ENCODE measurements at places on chromosomes 5 and 9. TPM values are rescaled to one million over a fixed set of nuclear protein-coding genes. Genes with fewer than 3 reads are reported as not detected.

DNA sequence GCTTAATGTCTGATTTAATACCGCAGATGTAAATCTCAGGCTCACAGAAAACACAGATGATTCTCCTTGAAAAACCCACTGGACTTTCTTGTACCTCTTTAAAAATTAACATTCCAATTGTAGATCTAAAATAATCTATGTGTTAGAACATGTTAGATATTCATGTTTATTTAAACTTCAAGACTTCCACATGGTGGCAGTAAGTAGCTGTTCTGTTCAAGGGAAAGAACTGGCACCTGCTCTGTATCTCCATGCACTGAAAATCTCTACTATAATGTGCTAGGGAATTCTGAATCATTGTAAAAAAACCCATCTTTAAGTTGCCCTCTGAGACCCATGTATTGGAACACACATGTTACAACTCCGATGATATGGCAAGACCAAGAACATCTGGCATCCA, 366.9 kb downstream of the DMRTA1 start:
- DNase-seq, result no peak

DNA sequence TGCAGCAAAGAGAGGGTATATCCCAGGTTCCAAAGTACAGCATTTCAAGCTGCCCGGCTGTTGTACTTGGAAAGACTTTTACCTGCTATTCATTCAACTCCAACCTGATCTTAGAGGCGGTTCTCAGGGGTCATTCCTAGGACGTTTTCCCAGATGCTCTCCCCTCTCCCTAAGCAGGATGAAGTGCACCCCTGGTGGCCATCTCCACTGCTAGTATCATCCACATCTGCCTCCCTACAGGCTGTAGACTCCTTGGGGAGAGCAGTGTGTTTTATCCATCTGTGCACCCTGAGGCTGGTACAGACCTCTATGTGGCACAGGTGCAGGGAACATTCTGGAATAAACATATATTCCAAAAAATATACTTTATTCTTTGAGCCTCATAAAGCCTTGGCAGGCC, 56.8 kb downstream of the PTPN3 start:
- peak; percentile 38 for DNase-seq

DNA sequence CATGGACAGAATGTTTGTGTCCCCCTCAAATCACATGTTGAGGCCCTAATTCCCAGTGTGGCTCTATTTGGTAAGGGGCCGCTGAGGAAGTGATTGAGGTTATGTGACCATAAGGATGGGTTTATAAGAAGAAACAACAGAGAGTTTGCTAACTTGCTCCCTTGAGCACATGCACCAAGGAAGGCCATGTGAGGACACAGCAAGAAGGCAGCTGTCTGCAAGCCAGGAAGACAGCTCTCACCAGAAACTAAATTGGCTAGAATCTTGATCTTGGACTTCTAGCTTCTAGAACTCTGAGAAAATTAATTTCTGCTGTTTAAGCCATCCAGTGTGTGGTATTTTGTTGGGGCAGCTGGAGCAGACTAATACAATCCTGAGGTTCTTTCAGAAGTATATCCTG, 35.2 kb upstream of the CDC42SE2 start:
- no peak for DNase-seq

DNA sequence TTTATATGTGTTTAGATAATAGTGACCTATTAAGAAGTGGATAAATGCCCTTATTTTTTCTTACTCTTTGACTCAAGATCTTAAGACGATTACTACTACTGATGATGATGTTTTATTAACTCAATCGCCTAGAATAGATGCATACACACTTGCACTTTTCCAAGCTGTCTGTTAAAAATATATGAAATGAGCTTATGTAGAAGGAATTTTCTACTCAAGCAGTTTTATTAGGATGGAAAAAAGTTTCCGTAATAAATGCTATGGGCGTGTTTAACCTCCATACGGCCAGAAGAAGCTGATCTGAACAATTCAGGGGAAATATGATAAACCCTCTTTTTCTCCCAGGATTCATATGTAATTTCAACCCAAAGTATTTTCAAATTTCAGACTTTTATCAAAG, 455.7 kb upstream of the MPDZ start:
- DNase-seq, result no peak

DNA sequence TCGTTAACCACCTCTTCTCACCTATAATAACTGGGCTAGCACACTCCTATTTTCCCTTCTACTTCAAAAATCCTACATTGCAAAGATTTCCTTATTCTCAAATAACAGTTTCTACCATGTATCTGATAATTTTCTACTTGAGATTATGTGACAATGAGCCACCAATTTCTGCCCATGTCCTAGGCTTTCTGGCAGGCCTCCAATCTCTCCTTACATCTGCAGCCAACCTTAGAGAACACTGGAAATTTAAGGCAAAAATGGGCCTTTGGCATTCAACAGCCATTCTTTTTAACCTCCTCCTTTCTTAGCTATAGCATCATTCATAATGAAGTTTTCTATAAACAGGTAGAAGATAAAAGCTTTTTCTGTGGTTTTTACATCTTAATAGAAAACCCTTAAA, 225.1 kb downstream of the ARRDC3 start:
- no peak for DNase-seq

GRCh38 chr5:75574791-75575190, 36.5 kb upstream of the ANKDD1B start:
- no peak for DNase-seq

DNA sequence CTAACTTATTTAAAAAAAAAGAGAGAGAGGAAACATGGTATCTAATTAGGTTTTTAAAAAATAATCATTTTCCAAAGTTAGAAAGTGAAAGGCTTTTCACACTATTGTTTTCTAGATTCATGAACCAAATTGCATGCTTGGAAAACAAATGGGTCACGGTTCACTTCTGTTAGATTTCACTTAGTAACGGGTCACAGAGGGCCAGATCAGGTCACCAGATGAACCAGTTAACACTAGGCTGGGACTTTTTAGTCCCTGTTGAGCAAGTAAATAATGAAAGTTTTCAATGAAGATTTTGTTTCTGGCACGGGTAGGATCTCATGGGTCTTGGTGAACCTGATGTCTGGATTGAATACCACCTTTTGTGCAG, 207.2 kb upstream of the RFX3 start:
- DNase-seq, result no peak

- DNase-seq, result no peak
Observed at GRCh38 chr5:15117688-15118087, 246.1 kb upstream of the ANKH start.

DNA sequence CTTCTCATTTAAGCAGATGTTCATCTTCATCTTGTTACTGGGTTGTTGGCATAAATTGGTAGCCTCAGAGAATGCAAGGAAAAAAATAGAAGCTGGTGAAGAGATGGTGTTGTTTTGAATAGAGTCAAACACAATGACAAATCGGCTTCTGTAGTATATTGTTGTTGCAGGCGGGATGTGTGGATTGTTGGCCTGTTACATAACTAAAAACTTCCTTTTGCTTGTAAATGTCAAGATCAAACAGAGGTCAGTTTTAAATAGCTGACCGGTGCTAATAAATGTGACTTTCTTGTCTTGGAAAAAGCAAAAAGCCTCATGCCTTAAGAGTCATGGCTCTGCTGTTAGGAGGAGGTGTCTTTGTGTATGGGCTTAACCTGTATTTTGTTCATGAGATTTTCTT, 59.2 kb downstream of the CCDC192 start:
- DNase-seq, result peak; percentile 14

- DNase-seq, result no peak
Observed at GRCh38 chr5:14438195-14438606, 143.4 kb upstream of the OTULINL start.

DNA sequence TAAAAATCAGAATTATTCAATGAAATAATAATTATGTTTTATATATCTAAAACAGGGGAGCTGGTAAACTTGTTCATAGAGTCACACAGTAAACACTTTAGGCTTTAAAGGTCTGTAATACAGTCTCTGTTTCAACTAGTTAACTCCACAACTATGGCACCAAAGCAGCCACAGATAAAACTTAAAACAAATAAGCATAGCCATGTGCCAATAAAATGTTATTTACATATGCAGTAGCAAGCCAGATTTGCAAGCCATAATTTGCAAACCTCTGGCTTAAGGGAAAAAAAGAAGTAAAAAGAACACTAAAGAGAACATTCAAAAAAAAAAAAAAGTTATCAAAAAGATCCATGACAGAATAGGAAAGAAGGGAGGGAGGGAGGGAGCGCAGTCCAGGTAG, 24.9 kb downstream of the RICTOR start:
- no peak for DNase-seq

DNA sequence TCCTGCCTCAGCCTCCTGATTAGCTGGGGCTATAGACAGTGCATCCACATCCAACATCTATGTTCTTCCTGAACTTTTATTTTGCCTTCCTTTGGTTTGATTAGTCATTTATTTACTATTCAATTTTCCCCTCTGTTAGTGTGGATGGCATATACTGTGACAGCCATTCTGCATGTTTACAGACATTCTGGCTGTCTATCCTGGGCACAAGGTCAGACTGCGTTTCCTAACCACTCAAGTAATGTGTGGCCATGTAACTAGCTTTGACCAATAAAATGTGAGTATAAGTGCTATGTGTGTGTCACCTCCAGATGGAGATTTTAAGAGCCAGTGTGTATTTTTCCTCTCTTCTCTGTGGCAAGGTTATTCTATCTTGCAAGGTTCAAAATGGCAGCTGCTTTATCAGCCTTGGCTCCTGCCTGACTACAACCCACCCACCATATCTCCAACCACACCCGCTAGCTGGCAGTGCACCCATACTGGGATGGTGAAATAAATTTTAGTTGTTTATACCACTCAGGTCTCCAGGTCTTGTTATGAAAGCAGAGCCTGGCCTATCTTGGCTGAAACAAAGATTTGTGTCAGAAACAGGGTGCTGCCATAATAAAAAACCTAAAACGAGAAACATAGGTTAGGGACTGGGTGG, 32.2 kb downstream of the PDE6A start:
- no peak for DNase-seq

STPG3 gene
- total RNA-seq, result not detected

DNA sequence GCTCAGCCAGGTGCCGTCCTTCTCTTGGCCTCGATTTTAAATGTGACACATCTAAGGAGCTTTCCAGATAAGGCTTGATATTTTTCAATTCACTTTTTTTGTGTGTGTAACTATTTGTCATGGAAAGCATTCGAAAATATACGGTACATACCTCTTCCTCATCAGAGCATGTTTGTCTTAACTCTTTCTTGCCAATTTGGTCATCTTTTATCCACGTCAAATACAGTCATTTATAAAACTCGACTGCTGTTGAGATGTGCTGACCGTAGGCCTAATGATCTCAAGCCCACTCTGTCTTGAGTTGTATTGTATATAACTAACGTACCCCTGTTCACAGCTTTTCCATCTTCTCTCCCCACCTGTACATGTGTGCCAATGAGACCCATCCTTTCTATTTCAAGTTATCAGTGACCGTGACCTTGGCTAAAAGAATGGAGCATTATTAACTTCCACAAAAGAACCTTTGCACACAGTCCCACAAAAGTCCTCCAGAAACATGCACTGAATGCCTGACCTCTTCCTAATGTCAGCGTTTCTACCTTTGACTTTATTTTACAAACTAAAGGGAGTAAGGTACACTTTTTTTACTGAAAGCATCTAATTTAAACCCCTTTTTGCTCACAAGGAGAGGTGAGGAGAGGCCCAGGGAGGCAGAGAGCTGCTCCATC, 61.6 kb downstream of the IPPK start:
- no peak for DNase-seq

BNC2 gene
- total RNA-seq, result 23.5 TPM

GRCh38 chr5:137442660-137443059, 56.5 kb downstream of the SPOCK1 start:
- no peak for DNase-seq

LCN15 gene
- total RNA-seq, result 0.05 TPM

SLC6A7 gene
- not detected for total RNA-seq

DNA sequence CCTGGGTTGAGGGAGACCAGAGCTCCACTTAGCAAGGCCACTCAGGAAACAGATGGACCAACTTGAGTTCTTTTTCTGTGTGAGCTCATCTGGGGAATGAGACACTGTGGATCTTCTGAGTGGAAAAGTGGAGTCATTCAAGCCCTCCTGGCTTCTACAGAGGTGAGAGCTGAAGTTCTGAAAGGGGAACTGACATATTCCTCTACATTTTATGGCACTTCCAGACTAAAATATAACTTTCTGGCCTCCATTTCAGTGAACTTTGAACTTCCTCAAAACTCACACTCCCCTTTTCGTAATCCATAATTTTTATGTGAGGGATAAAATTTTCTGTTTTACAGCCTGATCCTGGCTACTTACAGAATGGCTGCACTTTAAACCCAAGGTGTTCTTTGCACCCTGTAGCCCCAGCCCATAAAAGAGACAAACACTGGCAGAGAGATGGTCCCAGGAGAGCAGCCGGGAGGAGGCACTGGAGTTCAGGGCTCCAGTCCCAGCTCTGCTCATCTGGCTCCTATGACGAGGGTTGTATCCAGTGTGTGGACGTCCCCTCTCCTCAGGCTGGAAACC, 10.8 kb downstream of the SPAAR start:
- no peak for DNase-seq

GRCh38 chr5:97118261-97119006, 24.0 kb downstream of the LIX1 start:
- DNase-seq, result no peak

DNA sequence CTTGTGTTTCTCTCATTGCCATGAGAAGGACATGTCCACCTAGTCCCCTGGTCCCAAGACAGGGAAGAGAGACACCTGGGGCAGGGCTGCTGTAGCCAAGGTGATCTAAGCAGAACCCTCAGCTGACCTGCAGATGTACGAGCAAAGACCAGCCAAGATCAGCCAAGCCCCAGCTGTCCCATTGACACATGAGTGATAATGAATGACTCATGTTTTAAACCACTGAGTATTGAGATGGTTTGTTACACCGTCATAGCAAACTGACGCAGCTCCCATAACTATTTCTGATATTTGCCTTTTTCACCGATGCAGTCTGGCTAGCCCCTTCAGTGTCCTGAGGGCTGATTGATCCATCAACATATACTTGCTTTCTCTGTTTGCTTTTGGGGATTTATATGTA, 6.7 kb downstream of the OR1K1 start:
- no peak for DNase-seq

GRCh38 chr9:99143655-99144054, 38.7 kb downstream of the TGFBR1 start:
- peak; percentile 24 for DNase-seq

DNA sequence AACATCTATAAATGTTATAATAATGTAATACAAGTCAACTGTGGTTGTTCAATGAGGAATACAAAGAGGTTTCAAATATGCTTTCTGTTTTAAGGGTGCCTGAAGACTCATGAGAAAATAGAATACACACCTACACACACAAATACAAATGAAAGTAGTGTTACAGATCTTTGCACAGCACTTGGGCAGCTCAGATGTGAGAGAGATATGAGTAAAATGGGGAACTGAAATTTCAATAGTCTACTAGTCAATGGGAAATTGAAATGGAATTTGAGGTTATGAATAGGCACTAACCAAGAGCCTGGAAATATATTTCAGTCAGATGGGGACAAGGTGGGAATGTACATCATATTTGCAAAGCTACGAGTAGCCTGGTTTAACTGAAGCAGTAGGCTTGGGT, 96.6 kb downstream of the ISL1 start:
- no peak for DNase-seq

Measured in SK-MEL-5 (cell line).